Activated CD4-positive, alpha-beta T cell treated with anti-CD3 and anti-CD28 coated beads for 4 hours (primary cell): ENCODE measurements at places on chromosomes 3 and 15.

DNA sequence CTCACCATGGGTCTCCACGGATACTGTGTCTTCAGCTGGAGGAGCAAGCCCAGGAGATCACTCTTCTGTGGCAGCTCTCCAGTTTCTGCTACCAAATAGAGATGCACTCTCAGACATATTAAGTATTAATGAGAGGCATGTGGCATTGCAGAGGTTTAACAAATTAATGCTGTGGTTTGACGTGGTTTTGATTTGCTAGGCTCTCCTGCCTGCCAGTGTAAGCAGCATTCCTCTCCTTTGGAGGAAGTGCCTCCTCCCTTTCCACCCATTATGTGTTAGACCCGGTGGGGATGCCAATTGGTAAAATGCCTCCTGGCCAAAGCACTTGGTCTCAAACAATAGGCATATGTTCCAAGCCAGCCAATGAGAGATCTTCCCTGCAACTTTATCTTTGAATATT lies 124.8 kb downstream of the MYLK start:
- DNase-seq, result no peak

DNA sequence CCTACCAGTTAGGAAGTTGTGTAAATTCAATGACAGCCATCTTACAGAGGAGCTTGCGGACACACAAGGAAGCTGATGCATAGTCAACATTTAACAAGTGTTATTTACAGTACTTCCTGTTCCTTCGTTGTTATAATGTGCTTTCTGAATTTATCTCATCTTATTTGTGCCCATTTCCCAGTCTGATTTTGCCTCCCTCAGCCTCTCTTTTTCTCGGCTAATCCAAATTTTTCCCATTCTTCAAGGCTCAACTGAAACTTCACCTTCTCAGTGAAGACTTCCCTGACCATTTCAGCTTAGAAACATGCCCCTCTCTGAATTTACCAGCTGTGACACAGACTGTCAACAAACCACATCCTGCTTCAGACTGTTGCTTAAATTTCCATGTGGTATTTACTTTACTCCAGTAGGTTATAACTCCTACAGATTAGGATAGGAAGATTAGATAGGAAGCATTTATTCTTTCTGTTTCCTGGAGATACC lies 55.7 kb upstream of the CP start:
- DNase-seq, result no peak

DNA sequence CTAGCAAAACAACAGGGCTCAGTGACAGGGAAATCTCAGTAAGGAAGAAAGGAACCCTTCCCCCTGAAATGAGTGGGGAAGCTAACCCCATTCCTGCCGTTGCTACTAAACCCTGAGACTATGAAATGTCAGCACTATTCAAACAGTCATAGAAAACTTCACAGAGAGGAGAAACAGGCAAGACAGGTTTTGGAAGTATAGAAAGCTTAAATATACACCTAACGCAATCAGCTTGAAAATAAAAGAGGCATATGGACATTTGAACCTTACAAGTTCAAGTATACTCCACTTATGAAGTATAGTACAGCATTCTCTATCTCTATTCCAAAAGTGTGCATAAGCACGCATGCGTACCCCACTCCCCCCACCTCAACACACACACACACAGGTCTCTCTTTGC lies 17.6 kb upstream of the FRMD4B start:
- no peak for DNase-seq

GRCh38 chr3:171088496-171088895 lies 62.0 kb upstream of the SLC2A2 start:
- DNase-seq, result no peak

DNA sequence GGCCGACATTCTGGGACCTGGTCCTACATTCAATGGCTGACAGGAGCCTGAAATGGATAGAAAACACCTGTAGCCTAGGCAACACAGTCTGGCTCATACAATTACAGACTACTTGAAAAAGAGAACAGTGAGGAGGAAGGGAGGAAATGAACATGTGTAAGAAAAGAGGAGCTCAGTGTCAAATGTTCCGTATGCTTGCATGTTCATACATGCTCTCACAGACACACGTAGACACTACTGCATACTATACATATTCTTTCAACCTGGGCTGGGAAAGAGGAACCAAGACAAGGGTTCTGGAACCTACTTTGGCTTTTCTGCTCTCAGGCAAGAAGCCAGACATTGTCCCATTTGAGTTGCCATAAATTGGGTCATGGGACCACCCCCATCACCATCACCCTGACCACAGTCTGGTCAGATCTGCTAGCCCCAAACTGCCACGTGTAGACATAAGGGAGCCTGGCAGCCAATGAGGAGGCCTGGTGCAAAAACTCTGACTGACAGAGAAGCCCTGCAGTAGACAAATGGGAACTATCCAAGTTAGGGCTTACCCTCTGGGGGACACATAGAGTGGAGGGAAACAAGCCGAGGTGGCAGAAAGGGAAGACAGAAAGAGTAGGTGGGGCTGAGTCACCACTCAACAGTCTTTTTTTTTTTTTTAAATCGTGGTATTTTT lies 310.0 kb downstream of the SHQ1 start:
- no peak for DNase-seq

GRCh38 chr3:4461468-4462090 lies 5.5 kb downstream of the SUMF1 start:
- DNase-seq, result no peak

DNA sequence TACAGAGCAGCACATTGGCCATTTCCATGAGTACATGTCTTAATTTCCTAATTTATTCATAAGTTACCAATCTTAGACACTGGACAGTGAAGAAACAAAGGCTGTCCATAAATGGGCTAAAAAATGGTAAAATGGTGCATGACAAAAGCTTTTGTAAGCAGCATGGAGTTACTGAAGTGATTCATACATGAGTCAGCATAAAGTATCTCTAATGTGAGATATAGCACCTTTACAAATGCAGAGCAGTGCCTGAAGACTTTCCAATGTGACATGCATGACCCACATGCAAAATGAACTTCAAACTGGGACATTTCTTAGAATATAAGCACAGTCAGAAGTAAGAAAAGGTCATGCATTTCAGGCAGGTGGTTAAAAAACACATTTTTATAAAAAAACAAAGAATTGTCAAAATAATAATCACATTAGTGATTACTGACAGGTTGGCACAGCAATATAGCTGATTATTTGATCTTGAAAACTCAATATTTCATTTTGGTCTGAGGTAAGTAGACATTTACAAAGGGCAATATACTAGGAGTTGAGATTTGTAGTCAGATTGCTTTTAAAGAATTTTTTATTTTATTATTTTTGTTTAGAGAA lies 299.3 kb downstream of the PLCL2 start:
- DNase-seq, result no peak

DNA sequence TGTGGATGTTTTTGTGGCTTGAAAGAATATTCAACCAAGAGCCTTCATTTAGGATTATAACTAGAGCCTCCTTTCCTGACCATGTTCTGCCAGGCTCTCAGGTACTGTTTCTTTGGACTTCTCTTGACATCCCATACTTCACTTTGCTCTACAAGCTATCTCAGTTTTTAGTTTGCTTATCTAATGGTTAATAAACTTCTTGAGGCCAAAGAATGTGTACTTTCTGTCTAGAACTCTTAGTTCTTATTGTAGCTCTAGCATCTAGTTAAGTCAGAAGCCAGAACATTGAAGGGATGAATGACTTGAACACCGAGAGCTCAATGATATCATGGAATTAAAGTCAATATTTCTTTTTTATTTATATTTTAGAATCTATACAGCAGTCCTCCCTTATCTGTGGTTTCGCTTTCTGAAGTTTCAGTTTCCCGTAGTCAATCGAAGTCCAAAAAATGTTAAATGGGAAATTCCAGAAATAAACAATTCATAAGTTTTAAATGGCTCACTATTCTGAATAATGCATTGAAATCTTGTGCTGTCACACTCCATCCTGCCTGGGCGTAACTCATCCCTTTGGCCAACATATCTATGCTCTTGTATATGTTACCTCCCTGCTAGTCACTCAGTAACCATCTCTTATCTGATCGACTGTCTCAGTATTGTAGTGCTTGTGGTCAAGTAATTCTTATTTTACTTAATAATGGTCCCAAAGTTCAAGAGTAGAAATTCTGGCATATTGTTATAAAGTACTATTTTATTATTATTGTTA lies 368.6 kb upstream of the RBMS3 start:
- no peak for DNase-seq

DNA sequence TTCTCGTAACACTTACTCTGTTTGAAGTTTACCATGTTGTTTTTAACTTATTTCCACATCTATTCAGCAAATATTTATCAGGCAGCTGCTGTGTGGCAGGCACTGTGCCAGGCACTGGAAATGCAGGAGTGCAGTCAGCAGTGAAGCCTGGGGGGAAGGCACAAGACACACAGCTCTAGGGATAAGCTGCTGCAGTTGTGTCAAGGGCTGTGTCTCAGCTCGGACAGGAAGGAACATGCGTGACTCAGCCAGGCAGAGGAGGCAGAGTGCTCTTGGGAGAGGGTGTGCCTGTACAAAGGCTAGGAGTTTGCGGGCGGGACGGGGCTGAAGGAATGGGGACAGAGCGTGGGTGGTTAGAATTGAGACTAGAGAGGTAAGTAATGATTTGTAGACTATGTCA lies 24.7 kb downstream of the LYSMD4 start:
- no peak for DNase-seq

DNA sequence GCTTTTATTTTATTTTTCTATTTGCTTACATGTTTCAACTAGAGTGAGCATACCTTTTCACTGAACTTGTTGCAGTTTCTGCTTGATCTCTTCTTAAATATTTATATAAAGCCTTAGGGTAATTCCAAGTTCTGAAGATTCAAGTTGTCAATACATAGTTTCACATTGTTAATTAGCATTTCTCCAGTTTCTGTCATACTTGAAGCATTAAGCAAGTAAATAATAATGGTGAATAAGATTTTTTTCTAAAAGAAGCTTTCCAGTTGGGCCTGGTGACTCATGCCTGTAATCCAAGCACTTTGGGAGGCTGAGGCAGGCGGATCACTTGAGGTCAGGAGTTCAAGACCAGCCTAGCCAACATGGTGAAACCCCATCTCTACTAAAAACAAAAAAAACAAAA lies 53.9 kb downstream of the CALML4 start:
- no peak for DNase-seq

GRCh38 chr3:54261141-54261540 lies 138.8 kb downstream of the CACNA2D3 start:
- DNase-seq, result no peak

DNA sequence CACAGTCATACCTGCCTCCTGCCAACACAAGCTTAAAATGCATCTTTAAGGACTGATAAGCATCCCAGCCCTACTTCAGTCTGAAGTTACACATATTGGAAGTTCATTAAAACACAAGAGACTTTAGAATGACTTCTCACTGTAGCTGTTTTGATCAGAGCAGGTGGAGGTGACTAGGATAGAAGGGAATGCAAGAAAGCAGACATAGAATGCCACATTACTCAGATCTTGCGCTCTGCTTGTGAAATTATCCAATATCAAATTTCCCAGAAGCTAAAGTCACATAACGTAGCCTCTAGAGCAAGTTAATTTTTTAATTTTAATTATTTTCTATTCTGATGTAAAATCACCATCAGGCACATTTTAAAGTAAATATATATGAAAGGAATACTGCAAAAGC lies 306.5 kb downstream of the PLOD2 start:
- no peak for DNase-seq

DNA sequence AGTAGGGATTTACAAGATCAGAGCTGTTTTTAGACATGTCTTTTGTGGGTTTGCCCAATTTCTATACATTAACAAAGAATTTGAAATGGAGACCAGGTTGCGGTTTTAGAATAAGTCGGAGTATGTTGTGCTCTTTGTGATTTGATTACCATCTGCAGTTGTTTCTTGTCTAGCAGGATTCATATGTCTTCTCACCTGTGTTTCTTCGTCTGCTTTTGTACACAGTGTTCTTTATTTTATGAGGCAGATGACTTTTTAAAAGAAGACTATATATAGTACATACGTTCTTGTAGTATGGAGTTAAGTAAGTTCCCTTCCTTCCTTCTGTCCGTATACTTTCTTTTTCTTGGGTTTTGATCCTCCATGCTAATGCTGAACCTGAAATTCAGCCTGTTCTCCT lies 175.3 kb upstream of the LRRFIP2 start:
- no peak for DNase-seq

- no peak for DNase-seq
Observed at GRCh38 chr3:33091746-33092145, 5.2 kb downstream of the GLB1 start.

DNA sequence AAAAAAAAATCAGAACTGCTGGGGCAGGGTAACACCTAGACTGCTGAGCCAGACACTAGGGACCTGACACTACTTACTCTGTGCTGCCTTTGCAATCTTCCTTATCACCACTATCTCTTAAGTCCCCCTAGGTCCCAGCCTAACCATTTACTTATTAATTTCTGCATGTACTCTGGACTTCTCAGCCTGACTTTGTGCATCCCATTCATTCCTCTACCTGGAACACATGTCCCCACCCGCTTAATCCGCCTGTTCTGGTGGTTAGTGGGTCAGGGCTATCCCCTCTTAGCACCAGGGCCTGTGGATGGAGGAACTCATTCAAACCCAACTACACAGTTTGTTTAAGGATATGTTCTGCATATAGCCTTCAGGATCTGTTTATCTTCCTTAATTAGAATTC lies 5.0 kb upstream of the CACNA1D start:
- no peak for DNase-seq

DNA sequence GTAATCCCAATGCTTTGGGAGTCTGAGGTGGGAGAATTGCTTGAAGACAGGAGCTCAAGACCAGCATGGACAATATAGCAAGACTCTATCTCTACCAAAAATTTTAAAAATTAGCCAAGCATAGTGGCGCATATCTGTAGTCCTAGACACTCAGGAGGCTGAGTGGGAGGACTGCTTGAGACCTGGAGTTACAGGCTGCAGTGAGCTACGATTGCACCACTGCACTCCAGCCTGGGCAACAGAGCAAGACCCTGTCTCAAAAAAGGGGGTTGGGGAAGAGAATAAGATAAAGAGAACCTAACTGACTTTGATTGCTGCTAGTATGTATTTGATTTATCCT lies 755 bp downstream of the CD200R1 start:
- DNase-seq, result no peak

- DNase-seq, result no peak
Observed at GRCh38 chr3:189530822-189531221, 100.4 kb upstream of the TP63 start.

GRCh38 chr3:52281981-52282801 lies 3.7 kb upstream of the WDR82 start:
- DNase-seq, result peak; percentile 36

DNA sequence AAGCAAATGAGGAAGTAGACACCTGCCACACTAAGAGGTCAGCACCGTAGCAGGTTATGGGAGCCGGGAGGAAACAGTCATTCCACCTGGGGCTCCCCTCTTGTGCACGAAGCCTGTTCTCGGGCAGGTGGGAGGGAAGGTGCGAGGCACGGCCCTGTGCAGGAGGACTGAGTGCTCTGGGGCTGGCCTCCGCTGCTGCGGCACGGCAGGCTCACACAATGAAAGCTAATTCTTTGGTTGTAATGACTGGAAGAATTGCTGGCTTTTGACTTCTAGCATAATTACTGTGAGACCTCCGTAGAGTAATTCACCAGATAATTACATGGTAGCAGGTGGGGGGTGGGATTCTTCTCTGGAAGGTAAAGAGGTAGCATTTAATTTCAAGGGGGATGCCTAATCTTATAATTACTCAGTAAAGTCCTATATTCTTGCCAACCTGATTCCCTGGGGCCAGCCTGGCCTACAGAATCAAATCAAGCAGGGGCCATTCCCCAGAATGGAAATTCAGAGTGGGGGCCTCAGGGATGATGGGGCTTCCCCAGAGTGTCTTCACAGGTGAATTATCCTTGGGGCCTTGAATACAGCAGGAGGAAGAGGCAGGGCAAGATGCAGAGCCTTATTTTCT lies 129.1 kb downstream of the TPRA1 start:
- no peak for DNase-seq
